ENCODE measurements at places on chromosomes 6 and 20.

DNA sequence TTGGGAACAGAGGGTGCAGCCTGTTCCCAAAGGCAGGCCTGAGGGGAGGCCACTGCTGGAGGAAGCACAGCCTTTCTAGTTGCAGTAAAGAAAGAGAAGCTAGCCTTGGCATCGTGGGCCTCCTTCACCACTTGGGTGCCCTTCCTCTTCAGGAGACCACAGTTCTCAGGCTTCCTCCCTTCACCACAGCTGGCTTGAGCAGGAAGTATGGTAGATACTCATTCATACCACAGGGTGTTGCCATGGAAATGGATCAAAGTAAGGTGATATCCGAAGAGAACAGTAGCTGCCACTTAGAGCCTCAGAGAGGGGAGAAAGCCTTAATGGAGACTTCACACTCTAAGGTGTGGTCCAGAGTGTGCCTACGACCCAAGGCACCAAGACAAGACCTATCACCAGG, 120.4 kb upstream of the RIPOR2 start:
- DNase-seq: no peak

DNA sequence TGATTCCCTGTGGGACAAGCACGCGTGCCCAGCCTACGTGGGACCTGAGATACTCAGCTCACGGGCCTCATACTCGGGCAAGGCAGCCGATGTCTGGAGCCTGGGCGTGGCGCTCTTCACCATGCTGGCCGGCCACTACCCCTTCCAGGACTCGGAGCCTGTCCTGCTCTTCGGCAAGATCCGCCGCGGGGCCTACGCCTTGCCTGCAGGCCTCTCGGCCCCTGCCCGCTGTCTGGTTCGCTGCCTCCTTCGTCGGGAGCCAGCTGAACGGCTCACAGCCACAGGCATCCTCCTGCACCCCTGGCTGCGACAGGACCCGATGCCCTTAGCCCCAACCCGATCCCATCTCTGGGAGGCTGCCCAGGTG, 11.9 kb upstream of the RBCK1 start:
- no peak for DNase-seq

DNA sequence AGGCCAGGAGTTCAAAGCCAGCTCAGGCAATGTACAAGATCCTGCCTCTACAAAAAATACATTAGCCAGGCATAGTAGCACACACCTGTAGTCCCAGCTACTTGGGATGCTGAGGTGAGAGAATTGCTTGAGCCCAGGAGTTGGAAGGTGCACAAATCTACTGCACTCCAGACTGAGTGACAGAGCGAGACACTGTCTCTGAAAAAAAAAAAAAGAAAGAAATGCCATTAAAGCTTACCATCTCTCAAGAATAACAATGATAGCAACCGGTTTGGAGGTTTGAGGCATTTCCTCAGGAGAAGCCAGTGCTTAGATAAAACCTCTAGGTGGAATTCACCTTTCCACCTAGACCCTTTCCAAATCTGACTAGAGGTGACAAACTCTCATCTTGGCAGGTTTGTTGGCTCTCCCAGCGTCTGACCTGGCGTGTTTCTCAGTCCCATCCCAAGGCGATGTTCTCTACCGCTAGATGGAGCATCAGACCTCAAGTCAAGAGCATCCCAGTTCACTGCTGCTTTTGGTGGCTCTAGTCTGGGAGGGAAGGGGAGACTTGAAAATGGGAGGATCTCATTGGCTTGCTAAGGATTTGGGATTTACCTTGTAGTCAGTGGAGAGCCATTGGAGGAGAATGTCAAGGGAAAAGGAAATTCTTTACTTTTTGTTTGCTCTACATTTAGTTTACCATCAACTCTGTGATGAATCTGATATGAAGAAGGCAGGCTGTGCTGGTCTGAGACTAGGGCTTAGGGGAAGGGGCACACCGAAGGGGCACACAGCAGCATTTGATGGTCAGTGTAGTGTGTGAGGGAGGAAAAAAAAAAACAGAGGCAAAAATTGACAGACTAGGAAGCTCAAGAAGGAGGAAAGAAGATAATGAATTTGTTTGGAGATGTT, 67.9 kb downstream of the NCOA7 start:
- DNase-seq: no peak

DNA sequence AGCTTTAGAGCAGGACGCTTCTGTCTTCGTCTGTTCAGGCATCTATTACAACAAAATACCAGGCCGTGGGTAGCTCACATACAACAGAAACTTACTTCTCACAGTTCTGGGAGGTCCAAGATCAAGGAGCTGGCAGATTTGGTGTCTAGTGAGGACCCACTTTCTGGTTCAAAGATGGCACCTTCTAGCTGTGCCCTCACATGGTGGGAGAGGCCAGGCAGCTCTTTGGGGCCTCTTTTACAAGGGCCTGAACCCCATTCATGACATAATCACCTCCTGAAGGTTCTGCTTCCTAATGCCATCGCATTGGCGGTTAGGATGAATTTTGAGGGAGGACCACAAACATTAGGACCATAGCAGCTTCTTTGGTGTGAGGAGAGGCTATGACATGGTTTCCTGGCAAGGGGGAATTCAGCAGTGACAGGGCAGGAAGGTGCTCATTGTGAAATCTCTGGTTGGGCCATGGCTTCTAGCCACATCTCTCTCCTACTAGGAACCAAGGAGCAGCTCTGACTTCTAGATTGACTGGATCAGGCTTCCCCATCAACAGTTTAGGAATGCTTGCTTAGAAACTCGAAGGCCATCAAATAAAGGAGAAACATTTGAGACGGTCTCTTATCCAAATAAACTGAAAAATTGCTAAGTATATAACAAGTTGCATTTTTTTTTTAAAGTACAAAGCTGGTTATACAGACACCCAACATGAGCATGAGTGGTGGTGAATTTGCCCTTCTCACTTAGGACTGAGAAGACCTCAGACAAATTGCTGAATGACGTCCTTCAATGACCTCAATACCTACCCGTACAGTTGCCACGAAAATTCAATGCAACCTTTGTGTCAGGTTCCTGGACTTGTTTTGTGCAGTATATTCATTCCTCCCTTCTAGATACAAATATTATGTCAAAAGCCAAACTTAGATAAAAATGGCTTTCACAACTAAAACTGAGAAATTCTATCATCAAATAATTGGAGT, 140.7 kb downstream of the ZDHHC14 start:
- DNase-seq: no peak

- DNase-seq: no peak
Observed at GRCh38 chr6:36455486-36456027, 12.8 kb downstream of the KCTD20 start.

- DNase-seq: no peak
Observed at GRCh38 chr6:109096208-109096607, 901 bp downstream of the CEP57L1 start.

GRCh38 chr20:45502561-45502960, 12.9 kb downstream of the SPINT3 start:
- DNase-seq: no peak
